Neural crest cell (in vitro differentiated cells): ENCODE measurements at places on chromosomes 12 and 14. TPM values are rescaled to one million over a fixed set of nuclear protein-coding genes. Genes with fewer than 3 reads are reported as not detected.

Gene RFLNA
- 2.1 and 2.8 TPM in 2 replicates for total RNA-seq

Gene TAS2R30
- total RNA-seq, result 1.4 and 1.9 TPM in 2 replicates

Gene KRT82
- not detected in 2 replicates for total RNA-seq

Gene TMEM63C
- 0.59 and 0.91 TPM in 2 replicates for total RNA-seq

Gene DPY19L2
- 23.2 and 25.2 TPM in 2 replicates for total RNA-seq

- no peaks in the 10 kb centered on the region for H3K36me3 ChIP-seq
- no peaks in the 10 kb centered on the region for H3K27me3 ChIP-seq
- DNase-seq, result no peak
- H3K27ac ChIP-seq, result no peak overlapping the region
- H3K4me1 ChIP-seq, result peaks cover 10% of the 10 kb centered on the region
Measured at GRCh38 chr14:32403688-32404087, 74.6 kb downstream of the AKAP6 start.

GRCh38 chr12:7899755-7900154, 27.0 kb upstream of the SLC2A14 start:
- H3K4me3 ChIP-seq, result no peak overlapping the region
- no peaks in the 10 kb centered on the region for H3K27me3 ChIP-seq
- H3K4me1 ChIP-seq, result no peaks in the 10 kb centered on the region
- H3K36me3 ChIP-seq, result no peaks in the 10 kb centered on the region
- H3K27ac ChIP-seq, result no peak overlapping the region

GRCh38 chr14:102116361-102117180, 23.1 kb upstream of the WDR20 start:
- H3K4me3 ChIP-seq, result no peak overlapping the region
- no peak overlapping the region for H3K27ac ChIP-seq
- H3K36me3 ChIP-seq, result no peaks in the 10 kb centered on the region
- H3K4me1 ChIP-seq, result no peaks in the 10 kb centered on the region
- DNase-seq, result no peak

- H3K27ac ChIP-seq, result no peak overlapping the region
- no peaks in the 10 kb centered on the region for H3K27me3 ChIP-seq
- no peak overlapping the region for H3K4me3 ChIP-seq
- H3K4me1 ChIP-seq, result no peaks in the 10 kb centered on the region
- no peak for DNase-seq
Measured at GRCh38 chr12:45468751-45469615, 253.1 kb downstream of the ANO6 start.

GRCh38 chr12:15278816-15279658, 43.3 kb upstream of the PTPRO start:
- no peak for DNase-seq
- peaks cover 6% of the 10 kb centered on the region for H3K4me1 ChIP-seq
- peaks cover 6% of the 10 kb centered on the region for H3K27me3 ChIP-seq
- no peaks in the 10 kb centered on the region for H3K36me3 ChIP-seq

GRCh38 chr14:88559852-88560251, 3.0 kb upstream of the ZC3H14 start:
- H3K36me3 ChIP-seq, result no peaks in the 10 kb centered on the region
- peaks cover 7% of the 10 kb centered on the region for H3K27me3 ChIP-seq
- DNase-seq, result no peak
- H3K27ac ChIP-seq, result no peak overlapping the region

GRCh38 chr14:58066115-58066514, 85.9 kb downstream of the ARMH4 start:
- no peak overlapping the region for H3K4me3 ChIP-seq
- DNase-seq, result no peak
- H3K36me3 ChIP-seq, result peaks cover 7% of the 10 kb centered on the region
- H3K27ac ChIP-seq, result no peak overlapping the region

DNA sequence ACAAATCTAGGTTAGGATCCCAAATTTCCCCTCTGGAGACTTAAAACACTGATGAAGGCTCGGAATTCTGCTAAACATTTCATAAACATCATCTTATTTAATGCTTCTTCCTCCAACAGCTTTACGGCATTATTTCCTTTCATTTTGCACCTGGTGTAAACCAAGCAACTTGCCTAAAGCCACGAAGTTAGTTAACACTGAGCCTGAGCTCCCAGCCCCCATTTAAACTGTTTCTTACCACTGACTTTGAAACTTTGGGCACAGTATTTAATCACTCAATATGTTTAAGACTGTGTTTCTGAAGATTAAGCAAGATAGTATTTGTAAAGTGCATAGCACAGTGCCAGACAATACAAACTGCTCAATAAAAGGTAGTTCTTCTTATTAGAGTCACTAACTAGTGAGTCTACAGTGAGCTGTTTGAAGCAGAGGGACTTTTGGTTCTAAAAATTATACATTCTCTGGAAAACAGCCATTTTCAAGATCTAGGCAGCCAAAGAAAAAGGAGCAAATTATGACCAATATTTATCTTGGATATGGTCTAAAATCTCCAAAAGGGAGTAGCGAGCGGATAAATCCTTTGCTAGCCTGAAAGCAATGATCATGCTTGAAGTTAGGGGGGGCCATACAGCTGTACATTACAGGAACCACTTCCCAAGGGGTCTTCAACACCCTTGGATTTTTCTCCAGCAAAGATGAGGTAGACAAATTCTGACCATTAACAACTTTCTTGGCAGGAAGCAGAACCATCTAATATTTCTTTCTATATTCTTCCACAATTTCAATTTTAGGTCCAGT, 4.0 kb downstream of the EGLN3 start:
- no peak overlapping the region for H3K27ac ChIP-seq
- no peak for DNase-seq
- peaks cover 7% of the 10 kb centered on the region for H3K4me1 ChIP-seq

DNA sequence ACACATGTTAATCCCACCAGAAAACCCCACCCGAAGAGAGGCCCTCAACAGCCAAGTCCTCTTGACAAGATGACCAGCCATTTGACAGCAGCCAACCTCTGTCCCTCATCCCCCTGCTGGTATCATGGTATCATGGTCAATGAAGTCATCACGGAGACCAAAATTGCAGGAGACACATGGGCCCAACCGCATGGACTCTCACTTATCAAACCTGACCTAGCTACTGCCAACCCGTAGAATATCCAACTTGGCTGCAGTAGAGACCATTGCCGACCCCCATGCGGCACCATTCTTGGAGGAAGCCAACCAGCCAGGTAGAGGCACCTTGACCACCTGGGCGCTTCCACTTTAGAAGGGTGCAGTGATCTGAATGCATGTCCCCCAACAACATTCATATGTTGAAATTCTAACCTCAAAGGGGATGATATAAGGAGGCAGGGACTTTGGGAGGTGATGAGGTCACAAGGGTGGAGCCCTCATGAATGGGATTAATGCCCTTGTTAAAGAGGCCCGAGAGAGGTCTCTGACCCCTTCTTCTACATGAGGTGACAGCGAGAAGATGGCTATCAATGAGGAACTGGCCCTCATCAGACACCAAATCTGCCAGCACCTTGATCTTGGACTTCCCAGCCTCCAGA, 33.3 kb downstream of the DIO3 start:
- peaks cover 2% of the 10 kb centered on the region for H3K36me3 ChIP-seq
- DNase-seq, result no peak
- no peak overlapping the region for H3K4me3 ChIP-seq
